ENCODE measurements at places on chromosomes 6 and 20.

DNA sequence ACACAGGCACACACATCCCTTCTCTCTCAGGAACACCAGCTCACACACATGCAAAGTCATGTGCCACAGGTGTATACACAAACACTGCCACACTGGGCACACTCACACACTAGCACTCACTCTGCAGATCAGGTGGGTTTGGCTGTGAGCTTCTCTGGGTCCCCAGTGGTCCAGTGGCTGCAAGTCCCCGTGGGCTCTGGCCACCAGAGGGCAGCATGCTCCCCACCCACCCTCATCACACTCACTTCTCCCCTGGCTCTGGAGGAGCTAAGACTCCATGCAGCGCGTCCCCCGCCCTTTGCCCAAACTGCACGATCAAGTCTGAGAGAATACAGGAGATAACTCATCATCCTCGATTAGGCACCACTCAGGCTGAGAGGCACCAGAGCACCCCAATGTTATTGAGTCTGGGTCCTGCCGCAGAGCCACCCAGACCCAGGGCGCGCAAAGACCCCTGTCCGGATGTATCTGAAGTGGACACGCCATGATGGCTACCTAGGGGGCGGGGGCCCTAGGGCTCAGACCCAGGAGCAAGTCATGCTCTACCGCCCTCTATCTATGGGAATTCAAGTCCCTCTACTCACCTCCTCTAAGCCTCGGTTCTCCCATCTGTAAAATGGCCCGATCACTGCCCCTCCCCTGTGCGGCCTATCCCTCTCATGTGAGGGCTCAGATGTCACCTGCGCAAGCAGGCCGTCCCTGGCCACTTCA is 90.5 kb downstream of the GRM4 start:
- peak; percentile 47 for DNase-seq

DNA sequence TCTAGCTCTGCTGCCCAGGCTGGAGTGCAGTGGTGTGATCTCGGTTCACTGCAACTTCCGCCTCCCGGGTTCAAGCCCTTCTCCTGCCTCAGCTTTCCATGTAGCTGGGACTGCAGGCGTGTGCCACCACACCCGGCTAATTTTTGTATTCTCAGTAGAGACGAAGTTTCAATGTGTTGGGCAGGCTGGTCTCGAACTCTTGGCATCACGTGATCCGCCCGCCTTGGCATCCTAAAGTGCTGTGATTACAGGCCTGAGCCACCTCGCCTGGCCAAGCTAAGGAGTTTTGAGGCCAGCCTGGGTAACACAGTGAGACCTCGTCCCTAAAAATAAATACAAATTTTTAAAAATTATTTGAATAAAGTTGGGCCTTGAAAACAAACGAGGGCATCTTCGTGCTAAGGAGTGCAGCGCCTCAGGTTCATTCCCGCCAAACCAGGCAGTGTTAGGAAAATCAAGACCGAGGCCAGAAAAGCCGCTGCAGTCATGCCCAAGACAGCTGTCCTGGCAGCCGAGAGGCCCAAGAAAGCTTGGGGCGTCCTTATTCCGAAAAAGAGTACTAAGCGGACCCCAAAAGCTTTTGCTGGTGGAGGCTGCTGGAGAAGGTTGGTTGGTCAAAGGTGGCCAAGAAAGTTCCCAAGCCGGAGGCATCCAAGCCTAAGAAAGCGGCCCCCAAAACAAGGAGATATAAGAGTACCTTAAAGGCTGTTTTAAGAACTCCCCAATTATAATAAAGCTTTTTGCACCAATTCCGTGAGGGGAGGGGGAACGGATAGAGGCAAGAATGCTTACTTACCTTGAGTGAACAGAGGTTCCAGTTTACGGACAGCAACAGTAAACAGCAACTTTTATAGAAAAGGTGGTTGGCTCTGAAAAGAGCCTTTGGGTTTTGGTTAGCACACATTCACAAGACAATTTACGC is 109.0 kb downstream of the HFE start:
- DNase-seq, result no peak

GRCh38 chr20:40776466-40777457 is 87.7 kb upstream of the MAFB start:
- DNase-seq, result no peak

DNA sequence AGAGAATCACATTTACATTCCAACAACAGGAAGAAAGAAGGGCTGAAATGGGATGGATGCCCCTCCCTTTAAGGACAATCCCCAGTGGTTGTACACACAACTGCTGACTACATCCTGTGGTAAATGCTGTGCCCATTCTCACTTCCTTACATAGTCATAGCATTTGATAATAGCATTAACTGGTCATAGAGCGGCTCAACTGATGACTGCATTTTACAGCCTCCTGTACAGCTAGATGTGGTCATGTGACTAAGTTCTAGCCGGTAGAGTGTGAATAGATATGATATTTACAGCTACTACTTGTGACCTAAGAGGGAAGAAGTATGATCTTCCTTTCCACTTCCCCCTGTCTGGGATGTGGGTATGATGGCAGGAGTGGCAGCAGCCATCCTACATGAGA is 24.7 kb downstream of the KCNK17 start:
- DNase-seq, result no peak

DNA sequence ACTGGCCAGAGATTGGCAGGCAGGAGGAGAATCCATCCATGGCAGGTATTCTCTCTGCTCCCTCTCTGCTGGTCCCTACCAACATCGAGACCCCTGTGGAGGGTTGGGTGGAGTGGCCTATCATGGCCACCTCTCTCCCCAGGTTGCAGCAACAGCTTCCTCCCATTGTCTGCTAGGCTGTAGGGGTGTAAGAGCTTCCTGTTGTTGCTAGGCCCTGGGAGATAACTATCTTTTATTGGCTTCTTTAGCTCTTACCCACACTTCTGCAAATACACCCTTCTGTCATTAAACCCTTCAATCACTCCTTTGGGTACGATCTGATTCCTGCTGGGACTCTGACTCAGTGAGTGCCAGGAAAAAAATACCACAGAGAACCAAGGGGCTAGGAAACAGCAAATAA is 66.6 kb upstream of the FAM184A start:
- no peak for DNase-seq

- DNase-seq, result no peak
Measured at GRCh38 chr6:129662980-129663431, 47.0 kb downstream of the ARHGAP18 start.

DNA sequence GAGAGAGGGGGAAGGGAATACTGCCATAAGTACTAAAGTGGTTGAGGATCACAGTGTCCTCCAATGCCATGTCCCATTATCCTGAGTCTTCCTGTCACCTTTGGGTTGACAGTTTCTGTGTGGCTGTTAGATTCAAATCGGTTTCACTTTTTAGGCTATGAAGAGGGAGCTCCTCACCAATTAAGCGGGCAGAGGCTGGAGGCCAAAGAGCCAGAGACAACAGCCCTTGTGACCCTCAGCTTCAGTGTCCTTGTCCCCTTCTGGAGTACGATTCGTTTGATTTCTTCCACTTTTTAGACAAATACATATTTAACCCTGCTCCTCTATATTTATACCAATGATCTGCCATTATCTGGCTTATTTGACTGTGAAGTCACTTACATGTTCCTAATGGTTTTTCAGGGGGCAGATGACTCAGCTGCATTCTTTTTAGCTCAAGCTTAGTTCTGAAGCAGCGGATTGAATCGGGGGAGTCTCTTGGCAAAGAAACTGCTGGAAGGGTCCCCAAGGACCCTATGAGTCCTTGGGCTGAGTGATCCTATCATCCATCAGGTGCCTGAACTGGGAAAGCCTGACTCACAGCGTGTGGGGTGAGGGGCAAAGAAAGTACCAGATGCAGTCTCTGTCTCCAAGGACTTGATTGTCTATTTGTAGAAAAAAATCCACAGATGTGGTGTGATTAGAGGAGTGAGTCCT is 18.2 kb downstream of the FERMT1 start:
- DNase-seq, result no peak

- no peak for DNase-seq
Measured at GRCh38 chr20:45096781-45097180, 4.1 kb downstream of the KCNS1 start.

GRCh38 chr6:16136091-16136490 is 7.2 kb downstream of the MYLIP start:
- no peak for DNase-seq
